Foreskin fibroblast (primary cell): ENCODE measurements at places on chromosomes 2 and 18.

- DNase-seq: no peak
Observed at GRCh38 chr2:96679848-96680247, 37.3 kb downstream of the FER1L5 start.

GRCh38 chr2:120854014-120854620 lies 118.4 kb downstream of the GLI2 start:
- DNase-seq: no peak

DNA sequence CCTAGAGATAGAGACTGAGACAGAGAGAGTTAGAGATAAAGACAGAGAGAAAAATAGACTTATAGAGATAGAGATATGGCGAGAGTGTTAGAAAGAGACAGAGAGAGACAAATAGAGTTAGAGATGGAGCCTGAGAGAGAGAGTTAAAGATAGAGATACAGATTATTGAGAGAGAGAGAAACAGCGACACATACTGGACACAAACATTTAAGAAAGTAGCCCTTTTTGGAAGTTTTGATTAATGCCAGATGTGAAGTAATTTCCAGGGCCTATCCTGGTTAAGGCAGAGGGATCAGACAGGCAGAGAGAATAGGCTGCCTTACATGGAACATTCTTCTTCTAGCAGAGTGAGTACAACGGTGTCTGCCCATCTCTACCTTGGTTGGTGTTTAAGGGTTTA lies 311.6 kb upstream of the CDH7 start:
- DNase-seq: peak; percentile 20

GRCh38 chr2:100291152-100291970 lies 30.9 kb downstream of the LONRF2 start:
- DNase-seq: peak; percentile 74
